Right renal pelvis (tissue), 4 donors: ENCODE measurements at places on chromosomes 12 and 14.

DNA sequence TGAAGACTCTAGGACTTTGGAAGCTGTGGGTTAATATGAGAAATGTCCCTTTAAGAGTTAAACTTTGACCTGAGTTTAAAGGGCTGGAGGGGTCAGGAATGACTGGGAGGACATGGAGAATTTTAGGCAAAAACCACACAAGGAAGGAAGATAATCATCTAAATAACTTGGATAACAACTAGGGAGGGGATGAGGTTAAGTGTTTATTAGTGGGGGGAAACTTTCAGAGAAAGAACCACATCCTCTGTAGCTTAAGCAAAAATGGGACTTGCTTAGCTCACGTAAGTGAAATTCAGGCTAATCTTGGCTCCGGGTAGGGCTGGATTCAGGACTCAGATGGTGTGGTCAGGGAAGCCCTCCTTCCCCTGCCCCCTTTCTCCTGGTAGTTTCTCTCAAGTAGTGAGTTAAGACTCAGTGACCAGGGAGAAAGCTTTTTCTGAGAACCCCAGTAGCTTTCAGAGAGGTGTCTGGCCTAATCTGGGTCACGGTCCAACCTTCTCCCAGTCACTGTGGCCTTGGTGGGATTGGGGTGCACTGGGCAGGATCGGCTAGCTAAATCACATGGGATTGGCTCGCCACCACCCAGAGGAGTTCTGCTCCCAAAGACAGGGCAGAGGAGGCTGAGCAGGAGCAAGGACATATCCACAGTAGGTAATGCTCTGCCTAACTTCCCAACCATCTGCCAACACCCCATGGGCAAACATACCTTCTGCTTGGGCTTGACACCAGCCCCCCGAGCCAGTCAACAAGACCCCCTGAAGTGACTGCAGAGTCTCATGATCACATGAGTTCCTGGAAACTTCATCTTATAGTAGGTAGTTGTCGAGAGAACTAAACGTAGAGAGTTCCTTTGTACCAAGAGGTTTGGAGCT is 52.8 kb downstream of the ARF6 start:
- DNase-seq = no peak

GRCh38 chr12:123531091-123531490 is 2.4 kb downstream of the RILPL1 start:
- no peak for DNase-seq

GRCh38 chr14:92005019-92005418 is 34.8 kb downstream of the TRIP11 start:
- no peak for DNase-seq

GRCh38 chr12:48814262-48815125 is 3.8 kb upstream of the CACNB3 start:
- peak; percentile 72 for DNase-seq

DNA sequence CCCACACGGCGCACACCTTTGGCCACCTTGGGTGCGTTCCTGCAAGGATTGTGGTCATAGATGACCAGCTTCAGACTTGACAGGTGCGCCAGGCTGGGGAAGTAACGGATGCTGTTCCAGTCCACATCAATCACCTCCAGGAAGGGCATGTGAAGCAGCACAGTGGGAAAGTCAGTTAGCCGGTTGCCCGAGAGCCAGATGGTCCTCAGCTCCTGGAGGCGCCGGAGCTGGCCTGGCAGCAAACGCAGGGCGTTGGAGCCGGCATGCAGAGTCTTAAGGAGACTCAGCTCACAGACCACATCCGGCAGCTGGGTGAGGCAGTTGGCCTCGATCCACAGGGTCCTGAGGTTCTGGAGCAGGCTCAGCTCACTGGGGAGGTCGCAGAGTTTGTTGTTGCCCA is 581 bp downstream of the LRRC10 start:
- DNase-seq = no peak

- no peak for DNase-seq
Measured at GRCh38 chr14:32662211-32662610, 276.5 kb upstream of the NPAS3 start.

DNA sequence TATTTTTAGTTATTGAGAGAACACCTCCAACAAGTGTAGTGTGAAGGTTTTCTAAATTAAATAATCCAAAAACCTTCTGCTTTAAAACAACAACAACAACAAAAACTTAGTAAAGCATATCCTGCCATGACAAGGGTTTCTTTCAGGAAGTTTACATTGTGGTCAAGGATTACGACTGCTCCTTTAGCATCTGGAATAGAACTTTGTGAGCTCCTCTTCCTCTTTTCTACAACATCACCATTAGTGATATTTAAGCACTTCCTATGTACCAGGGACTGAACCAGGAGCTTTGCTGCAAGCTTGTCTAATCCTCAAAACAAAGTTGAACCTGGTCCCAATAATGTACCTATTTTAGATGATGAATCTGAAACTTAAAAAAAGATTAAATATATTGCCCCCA is 315.4 kb upstream of the KITLG start:
- DNase-seq = no peak

DNA sequence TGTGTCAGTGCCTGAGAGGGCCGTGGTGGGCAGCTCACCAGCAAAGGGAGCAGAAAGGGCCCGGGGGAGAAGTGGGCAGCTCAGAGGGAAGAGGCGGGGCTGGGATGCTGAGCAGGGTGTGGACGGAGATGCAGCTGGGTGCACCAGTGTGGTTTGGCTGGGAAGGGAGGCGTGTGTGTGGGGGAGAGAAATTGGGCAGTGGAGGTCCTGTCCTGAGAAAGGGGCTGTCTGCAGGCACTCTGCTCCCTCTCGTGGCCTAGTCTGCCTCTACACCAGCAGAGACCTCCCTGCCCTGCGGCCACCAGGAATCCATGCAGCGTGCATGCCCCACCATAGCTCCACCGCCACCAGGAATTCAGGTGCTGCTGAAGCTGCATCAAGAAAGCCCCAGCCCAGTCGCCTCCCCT is 6.4 kb downstream of the TMEM121 start:
- DNase-seq = no peak

DNA sequence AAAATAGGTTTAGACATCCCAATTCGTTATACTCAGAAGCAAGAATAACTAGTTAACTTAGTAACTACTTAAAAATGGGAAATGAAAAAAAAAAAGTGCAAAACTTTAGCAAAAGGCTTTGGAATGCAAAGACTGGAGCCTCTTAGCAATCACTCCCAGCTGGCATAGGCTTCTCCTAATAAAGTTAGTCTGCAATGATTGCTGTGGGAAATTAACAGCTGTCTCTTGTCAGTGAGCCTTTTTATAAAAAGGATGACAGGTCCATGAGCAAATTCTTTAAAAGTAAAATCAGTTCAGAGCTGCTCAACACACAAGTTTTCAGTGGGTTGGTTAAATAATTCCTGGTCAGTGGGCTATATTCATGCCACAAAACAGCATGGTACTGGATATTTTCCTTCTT is 7.4 kb upstream of the SYCP3 start:
- DNase-seq = no peak

DNA sequence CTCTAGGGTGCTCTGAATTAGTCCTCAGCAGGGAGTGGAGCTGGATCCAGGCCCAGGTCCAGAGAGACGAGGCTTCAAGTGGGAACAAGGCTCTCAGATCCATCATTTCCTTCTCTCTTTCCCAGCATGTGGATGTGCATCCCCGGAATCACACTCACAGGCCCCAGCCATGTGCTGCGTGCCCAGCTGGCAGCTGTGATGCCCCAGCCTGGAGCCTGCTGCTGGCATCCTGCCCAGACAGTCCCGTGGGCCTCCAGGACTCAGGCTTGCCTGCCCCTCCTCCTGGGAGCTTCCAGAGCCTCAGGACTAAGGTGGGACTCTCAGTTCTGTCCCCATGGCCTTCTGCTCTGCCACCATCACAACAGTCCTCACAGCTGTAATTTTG is 6.2 kb upstream of the KRT84 start:
- no peak for DNase-seq

DNA sequence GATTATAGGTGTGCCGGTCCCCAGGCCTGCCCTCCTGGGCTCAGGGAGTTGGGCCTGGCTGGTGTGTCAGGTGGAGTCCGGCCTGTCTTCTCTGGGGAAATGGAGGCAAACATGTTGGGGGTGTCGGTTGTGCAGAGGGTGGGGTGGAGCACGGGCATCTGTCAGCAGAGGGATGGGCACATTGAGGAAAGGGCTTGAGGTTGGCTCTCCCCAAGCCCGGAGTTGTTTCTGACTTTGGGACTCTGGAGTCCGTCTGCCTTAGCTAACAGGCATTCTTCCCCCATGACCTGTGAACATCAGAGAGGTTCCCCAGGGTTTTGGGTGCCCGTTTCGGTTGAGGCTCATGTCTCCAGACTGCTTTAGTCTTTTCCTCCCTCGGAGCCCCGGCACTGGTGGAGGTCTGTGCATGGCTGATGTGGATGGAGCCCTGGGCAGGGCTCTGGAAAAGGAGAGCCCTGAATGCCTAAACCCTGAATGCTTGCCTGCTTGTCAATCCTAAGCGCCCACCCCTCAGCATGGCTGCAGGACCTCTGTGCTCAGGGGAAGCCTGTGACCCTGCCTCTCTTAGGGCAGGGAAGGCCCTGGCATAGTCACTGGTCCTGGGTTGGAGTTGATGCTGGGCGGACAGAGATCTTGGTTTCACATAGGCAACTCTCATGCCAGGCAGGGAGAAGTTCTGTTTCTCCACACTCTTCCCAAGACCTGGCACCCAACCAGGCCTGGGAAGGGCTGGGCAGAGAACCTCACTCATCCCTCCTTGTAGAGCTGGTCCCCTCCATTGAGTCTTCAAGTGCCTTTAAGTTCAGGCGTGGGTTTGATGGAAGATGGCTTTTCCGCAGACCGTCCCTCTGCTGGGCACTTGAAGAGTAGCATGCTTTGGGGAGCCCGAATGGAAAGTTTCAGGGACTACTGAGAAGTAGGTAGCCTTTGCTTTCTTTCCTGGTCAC is 12.9 kb downstream of the NYNRIN start:
- no peak for DNase-seq

- DNase-seq = no peak
Measured at GRCh38 chr12:32499048-32499447, 99.7 kb downstream of the FGD4 start.

DNA sequence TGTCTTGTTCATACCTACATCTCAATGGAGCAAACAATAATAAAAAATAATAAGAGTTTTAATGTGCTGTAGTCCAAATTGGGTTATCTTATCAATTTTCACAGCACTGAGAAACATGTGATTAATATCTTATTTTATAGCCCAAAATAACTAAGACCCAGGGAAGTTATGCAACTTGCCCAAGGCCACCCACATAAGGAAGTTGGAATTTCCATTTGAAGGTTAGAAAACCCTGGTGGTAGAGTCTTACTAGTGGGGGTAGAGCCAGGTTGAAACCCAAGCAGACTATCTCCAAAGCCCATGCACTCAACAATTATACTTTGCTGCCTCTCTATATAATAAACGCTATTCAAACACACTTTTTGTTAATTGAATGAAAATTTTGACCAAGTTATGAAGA is 270.0 kb upstream of the CAND1 start:
- DNase-seq = no peak

- no peak for DNase-seq
Measured at GRCh38 chr12:124422570-124423523, 128.0 kb downstream of the RFLNA start.

DNA sequence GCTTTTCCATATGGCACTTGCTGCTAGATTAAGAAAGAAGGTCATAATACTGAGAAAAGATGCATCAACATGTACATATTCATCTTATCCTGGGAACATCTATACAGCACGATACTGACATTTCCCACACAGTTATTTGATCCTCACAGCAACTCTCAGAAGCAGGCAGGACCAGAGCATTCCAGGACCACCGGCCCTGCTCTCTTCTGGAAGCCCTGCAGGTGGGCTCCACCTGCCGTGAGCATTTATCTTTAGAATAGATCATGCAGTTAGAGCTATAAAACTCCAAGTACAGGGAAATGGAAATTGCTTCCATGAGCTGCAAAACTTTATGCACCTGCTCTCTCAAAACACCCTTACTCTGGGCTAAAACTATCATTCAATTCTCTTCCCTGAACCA is 5.5 kb upstream of the BDKRB1 start:
- no peak for DNase-seq

DNA sequence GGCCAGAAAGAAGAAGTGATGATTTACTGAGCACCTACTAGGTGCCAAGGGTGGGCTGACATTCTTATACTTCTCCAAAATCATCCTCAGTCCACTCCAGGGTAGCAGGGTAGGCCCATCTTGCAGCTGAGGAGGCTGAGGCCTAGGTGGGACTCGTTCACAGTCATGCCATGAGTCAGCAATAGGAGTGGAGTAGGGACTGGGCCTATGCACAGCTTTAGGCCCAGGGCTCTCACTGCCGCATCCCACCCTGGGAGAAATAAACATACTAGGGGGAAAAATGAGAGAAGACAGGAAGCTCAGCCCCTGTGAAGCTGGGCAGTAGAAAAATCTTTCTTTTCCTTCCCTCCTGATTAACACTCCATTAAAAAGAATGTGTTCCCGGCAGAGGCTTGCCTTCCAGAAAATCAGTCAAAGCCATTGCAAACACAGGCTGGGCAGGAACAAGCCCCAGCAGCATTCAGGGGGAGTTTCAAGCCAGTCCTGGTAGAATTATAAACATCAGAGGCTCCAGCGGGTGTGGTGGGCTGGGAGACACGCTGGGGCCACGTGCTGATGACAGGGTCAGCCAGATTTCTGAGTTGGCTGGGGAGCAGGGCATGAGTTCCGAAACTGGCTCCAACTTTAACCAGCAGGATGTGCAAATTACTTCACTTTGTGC is 1.8 kb downstream of the HSPB8 start:
- DNase-seq = no peak

DNA sequence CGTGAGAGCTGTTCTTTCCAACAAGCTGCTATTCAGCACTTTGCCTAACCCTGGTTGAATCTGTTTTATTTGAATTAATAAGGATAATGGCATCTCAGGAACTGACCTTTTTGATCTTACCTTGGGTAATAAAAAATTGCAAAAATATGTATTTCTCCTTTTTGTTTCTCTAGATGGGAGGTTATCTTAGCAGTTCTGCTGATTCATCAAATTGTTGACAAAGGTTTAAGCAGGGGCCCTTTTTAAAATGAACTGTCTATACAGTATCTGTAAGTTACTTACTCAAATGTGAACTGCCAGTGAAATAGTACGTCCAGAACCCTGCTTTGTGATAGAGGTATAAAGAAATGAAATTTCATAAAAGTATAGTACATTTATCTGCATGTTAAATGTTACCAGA is 681 bp downstream of the TSHR start:
- no peak for DNase-seq

DNA sequence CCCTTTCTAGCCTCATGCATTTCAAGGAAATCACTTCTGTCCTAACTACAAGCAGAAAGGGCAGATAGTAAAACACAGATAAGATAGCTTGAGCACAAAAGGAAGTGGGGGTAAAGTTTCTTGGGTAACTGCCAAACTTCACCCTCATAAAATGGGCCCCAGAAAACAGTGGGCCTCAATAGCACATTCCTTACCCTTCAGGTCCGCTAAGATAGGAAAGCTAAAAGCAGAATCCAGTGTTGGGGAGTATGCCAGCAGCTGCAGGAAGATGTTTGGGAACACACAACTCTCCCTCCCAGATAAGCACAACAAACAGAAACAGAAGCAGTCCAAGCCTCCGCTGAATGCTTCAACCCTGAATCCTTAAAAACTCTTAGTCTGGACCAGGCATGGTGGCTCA is 110.9 kb upstream of the MGAT4C start:
- no peak for DNase-seq
